SW480 (cell line): ENCODE measurements at places on chromosomes 7 and 10.

GRCh38 chr7:11194492-11194891, 220.8 kb downstream of the PHF14 start:
- no peak for DNase-seq

DNA sequence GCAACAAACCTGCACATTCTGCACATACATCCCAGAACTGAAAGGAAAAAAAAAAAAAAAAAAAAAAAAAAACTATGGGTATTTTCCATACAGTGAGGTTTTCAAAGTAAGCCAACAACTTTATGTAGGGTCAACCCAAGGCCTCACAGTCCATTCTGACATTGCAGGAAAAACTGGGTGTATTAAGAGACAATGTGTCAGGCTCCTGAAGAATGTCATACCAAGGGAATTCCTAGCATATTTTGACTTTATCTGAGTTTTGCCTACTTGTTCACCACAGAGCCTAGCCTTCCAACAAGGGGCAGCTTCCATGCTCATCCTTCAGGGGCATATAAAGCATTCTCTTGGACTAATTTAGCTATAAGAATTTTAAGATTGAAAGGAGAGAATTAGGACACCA, 368.9 kb downstream of the PLXDC2 start:
- DNase-seq, result no peak

DNA sequence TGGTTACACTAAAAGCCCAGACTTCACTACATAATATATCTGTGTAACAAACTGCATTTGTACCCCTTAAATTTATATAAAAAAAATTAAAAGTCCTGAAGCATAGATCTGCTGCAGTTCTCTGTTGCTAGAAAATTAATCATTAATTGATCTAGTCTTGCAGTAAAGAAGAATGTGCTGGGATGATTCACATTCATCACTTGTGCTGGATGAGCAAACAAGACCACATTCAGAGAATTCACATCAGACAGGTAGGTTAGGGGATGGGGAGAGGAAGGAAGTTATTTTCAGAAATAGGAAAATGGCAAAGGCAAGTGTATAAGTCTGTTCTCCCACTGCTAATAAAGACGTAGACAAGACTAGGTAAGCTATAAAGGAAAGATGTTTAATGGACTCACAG, 1019.0 kb downstream of the KCNMA1 start:
- DNase-seq, result no peak

DNA sequence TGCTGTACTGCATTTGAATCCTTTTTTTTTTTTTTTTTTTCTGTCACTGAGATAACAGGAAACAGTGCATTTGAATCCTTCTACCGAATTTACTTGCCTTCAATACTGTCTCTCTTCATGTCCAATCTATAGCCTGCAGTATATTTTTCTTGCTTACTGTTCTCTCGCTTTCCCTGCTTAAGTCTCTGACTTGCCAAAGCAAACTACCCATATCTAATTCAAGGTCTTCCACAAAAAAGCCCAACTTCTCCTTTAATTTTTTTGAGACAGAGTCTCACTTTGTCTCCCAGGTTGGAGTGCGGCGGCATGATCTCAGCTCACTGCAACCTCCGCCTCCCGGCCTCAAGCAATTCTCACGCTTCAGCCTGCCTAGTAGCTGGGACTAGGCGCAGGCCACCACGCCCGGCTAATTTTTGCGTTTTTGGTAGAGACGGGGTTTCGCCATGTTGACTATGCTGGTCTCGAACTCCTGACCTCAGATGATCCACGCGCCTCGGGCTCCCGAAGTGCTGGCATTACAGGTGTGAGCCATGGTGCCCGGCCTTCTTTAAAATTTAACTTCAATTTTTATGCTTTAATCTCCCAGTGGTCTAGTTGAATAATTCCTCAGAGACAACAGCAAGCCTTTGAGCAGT, 882 bp downstream of the PDCD11 start:
- DNase-seq, result no peak

DNA sequence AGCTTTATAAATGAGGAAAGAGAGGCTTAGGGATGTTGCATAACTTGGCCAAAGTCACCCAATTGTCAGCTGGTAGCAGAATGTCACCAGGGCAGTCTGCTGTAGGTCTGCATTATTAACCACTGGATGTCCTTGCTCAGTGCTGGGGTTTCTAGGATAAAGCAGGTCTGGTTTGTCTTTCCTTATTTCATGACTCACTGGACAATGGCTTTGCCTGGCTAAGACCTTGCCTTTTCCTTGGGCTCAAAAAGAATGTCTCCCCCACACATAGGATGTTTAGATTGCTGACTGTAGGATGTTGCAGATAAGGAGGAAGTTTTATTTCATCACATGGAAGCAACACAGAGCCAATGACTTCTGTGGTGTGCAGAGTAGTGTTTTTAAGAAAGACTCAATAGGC, 29.4 kb downstream of the WDFY4 start:
- DNase-seq, result no peak

DNA sequence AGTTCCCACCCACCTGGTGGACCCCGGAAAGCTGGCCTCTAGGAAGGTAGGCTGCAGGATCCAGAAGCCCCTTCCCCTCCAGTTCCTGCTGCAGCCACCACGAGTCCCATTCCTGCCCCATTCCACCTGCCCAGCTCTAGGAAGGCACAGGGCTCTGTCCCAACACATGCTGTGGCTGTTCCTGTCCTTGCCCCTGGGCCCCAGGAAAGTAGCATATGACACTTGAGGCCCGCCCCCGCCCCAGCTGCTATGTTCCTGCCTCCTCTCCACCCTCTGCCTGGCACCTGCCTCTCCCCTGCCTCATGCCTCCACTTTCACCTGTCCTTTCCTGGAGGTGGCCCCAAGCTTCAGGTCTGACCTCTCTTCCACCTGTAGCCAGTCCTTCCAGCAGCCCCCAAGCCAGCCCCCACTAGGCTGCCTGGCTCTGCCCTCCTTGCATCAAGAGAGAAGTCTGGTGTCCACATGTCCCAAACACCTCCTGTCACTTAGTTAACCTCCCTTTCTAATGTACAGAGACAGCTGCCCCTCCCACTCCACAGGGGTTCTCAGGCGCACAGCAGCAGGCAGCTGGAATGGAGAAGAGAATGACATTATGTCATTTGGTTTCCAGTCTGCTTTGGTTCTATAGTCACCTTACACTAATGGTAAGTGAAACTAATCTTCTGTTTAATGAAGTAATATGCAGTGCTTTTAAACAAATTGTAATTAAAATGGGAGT, 22.7 kb downstream of the YKT6 start:
- DNase-seq, result no peak

- no peak for DNase-seq
These were observed 46.8 kb downstream of the ERLIN1 start for GRCh38 chr10:100138921-100139496.
